GM23338 (cell line): ENCODE measurements at places on chromosomes 6 and 20.

DNA sequence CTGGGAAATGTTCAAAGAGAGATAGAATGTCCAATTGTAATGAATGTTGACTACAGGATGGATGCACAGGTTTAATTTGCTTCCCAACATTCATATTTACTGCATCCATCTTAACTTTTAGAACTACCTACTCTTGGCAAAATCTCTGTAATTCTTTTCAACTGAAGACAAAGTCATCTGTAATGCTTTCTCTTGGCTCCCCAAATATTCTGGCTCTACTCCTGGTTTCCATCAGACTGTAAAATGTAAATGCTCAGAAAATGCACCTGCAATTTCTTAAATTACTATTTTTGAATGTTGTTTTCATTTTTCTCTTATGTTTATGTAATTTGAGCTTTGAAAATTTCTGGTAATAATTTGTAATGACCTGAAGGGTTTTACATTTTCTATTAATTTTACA lies 480.8 kb upstream of the IMPG1 start:
- DNase-seq = no peak

DNA sequence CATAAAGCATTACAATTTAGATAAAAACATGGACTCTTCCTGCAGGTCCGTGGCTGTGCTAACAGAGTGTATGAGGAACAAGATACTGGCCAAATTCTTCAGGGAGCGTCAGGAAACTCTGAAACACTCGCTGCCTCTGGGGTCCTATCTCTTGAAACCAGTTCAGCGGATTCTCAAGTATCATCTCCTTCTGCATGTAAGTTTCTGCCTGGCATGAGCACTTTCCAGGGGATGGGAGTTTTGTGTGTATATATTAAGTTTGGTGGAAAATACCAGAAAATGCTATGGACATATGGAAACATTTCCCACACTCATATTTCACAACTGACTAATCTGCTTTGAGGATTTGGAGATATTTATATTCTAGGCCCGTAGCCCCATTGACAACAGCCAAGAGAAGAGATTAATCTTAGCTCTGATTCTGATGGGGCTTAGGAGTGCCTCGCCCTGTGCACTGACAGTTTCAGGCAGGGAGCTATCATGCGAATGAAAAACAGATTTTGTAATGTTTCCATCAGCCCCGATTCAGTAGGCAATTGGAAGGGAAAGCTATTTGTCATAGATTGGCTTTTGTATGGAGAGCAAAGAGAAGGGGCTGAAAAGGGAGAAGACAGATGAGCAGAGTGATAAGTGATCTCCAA lies 64.7 kb upstream of the MTHFD1L start:
- no peak for DNase-seq

GRCh38 chr6:53151676-53152075 lies 3.0 kb upstream of the GCM1 start:
- DNase-seq = peak; percentile 79

DNA sequence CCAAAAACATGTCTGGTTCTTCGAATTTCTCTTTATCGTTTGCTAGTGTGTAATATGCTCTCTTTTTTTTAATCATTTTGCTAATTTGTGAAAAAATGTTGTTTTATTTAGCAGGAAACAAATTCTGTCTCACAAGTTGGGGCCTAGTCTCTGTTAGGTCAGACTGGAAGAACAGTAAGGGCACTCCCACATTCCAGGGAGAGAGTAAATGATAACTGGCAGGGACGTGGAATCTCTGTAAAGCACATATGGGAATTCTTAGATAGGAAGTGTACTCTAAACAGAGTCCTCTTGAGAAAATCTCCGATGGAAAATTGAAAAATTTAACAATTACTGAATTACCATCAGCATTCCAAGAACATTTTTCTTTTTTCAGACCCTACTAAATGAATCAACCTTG lies 16.4 kb upstream of the CCDC28A start:
- no peak for DNase-seq

DNA sequence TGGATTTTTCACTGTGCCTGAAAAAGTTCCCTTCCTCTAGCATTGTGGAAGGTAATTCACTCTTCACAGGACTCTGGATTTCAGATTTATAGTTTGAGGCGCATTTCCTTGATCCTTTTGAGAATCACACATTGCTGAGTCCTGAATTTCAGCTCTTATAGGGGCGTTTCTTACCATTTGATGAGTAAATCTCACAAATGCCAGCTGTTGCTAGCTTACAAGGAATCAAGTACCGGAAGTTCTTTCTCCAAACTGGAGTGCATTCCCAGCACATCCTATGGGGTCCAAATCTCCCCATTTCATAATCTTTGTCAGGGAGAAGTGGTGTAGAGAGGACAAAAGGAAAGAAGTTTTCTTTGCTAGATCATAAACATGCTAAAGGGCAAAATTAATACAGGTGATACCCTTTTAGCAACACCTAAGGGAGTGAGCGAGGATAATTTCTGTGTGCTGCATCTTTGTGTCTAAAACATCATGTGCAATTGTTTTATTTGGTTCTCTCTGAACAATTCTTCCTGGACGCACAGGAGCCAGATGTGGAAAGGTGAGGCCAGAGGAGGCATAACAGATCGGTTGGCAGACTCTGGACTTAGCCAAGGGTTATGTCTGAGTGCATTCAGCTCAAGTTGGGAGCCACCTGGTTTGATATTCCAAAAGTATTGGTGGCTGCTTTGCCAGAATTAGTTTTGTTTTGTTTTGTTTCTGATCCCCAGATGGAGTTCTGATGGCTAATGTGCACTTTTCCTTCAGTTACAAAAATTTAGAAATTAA lies 37.4 kb upstream of the EYA2 start:
- no peak for DNase-seq

GRCh38 chr20:11654766-11655165 lies 262.9 kb upstream of the BTBD3 start:
- DNase-seq = no peak

DNA sequence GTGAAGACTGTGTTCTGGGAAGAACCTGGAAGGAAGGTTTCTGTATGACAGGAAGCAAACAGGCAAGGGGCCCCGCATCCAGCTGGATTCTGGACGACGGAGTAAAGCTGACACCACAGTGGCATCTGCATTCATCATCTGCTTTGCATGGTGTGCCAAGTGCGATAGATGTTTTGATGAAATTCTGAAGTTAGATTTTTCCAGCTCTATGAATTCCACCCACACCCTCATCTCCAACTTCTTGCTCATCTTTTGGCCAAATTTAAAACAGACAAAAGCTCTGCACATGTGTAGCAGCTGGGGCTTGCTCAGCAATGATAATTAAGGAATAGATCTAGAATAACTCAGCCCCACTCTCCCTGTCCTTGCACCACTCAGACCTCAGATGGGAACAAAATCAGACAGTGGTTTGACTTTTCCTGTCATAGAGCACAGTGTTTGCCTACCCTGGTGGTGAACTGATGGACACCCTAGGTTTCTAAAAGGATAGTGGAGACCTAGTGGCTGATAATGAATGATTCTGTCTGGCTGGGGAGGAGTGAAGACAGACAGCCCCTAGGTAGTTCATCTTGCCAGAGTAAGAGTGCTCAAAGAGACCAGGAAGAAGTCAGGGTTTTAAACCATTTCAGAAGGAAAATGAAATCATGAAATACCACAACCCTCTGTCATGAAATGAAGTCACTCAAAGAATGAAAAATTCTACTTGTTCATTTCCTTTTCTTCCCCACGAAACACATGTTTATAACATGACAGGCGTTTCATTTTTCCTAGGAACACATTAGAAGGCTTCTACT lies 85.8 kb downstream of the BCAS1 start:
- no peak for DNase-seq

GRCh38 chr6:109295774-109296156 lies 86.5 kb downstream of the CD164 start:
- DNase-seq = no peak

- peak; percentile 64 for DNase-seq
Observed at GRCh38 chr20:13302647-13303450, 81.8 kb downstream of the ISM1 start.

DNA sequence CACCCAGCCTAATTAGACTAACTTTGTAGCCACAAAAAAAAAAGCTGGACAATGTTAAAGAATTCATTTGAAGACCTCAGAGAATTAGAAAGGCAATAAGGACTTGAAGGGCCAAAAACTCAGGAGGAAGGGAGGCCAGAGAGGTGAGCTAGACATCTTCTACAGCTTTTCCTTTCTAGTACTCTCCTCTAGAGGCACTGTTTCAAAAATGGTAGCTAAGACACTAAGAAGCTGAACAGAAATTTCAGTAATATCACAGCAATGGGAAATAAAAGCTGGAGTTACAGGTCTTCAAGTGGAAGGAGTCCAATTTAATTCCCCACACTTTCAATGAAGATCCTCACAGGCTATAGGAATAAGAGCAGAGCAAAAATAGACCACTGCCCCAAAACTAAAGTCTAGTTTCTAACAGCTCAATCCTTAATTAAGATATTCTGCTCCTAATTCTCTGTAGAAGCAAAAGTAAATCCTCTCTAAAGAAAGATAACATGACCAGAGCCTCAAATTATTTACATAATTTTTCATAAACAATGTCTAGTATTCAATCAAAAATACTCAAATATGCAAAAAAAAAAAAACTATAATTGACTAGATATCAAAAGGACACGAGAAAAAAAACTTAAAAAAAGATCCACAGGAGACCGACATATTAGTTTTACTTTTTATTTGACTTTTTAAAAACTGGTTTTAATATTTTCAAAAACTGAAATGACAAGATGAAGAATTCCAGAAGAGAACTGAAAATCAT lies 63.7 kb downstream of the RNGTT start:
- DNase-seq = peak; percentile 62

DNA sequence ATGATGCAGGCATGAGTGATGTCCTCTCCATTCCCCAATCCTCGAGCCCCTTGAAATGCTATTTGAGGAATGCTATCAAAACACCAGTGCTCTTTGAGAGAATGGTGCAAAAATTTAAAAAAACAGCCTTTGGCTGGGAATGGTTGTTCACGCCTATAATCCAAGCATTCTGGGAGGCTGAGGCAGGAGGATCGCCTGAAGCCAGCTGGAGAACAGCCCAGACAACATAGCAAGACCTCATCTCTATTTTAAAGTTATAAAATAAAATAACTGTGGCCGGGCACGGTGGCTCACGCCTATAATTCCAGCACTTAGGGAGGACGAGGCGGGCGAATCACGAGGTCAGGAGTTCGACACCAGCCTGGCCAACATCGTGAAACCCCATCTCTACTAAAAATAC lies 4.2 kb upstream of the VARS1 start:
- no peak for DNase-seq

DNA sequence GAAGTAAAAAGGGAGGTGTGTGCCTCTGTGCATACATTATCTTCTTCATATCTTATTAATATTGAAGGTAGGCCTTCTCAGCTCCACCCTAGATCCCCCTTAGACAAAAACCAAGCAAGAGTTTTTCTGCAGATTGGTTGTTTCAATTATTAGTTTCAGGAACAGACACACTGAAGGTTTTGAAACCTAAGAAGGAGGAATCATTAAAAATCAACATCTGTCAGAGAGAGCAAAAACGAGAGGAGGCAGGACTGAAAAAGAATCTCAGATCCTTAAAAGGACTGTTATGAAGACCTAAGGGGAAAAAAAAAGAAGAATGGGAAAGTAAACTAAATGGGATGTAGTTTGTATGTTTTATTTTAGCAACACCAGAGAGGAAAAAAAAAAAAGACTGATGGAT lies 560.8 kb upstream of the JAG1 start:
- no peak for DNase-seq

GRCh38 chr6:141309295-141309694 lies 823.4 kb upstream of the GJE1 start:
- peak; percentile 43 for DNase-seq

DNA sequence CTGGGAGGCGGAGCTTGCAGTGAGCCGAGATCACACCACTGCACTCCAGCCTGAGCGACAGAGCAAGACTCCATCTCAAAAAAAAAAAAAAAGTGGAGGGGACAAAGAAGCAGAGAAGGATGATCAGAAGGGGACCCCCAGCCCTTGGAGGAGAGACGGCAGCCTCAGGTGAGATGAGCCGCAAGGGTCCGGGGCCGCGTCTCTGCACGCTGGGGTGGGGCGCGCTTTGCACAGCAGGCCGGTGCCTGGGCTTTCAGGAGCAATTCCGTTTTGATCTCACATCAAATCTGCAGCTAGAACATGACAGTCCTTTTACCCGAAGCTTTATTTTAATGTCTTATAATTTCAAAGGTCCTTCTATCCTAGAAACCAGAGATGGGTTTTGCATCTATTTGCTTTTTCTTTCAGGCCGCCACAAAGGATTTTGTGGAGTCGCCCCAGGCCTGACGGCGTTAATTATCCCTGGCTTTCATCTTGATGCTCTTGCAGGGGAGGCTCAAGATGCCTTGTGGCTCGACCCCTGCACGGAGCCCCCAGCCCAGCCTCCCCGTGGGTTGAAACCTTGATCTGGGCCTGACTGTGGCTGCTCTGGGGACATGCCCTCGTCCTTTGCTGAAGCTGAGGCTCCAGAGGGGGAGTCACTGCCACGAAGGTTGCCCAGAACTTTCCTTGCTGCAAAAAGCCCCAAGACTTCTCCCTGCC lies 17.3 kb downstream of the HRH3 start:
- no peak for DNase-seq

GRCh38 chr6:11538052-11538818 lies 686 bp downstream of the TMEM170B start:
- peak; percentile 69 for DNase-seq

DNA sequence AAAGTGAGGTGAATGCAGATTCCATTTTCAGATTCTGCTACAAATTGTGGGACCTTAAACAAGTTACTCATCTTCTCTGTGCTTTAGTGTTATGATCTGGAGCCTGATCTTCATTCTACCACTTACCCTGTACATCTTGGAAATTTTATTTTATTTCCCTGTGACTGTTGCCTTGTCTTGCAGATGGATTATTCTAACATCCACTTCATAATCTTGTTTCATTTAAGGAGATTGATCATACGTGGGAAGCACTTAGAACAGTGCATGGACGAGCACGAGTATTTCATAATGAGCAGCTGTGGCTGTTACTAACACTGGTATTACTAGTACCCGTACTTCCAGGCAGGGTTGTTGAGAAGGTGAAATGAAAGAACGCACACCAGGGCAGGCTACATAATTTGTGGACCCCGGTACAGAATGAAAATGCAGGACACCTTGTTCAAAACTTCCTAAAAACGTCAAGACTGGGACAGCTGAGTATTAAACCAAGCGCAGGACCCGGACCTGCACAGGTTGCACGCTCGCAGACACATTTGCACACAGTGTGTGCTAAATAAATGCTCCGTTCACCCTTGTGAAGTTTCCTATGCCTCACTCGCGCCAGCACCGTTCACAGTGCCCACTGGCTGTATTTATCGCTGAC lies 535 bp upstream of the CCDC170 start:
- no peak for DNase-seq

DNA sequence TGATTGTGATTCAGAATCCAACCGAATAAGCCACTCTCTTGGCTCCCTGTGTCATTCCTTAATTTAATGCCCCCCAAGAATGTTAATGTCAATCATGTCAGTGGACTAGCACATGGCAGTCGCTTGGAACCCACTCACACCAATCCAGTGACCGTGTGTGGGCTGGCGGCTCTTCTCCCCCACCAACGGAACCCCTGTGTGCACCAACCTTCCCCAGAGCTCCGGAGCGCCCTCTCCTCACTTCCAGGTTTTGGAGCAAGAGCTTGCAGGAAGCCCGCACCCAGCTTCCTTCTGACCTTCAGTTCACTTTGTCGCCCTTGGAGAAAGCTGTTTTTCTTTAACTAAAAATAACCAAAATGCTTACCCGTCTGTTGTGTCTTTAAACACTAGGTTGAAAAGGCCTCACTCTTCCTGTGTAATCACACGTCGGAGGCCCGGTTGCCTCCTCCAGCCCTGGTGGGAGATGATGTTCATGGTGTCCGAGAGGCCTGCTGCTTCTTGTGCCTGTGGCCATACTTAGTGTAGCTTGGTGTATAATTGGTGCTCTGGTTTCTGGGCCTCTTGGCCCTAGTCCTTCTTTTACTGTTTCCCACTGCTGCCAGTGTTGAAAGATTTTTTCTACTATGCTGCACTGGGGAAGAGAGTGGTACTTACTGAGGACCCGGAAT lies 17.8 kb upstream of the MAP1LC3A start:
- no peak for DNase-seq
